ENCODE measurements at places on chromosomes 5 and 9.

GRCh38 chr5:29889051-29889450 lies 1304.4 kb upstream of the CDH6 start:
- no peak for DNase-seq

GRCh38 chr5:171521219-171521633 lies 101.8 kb downstream of the FGF18 start:
- no peak for DNase-seq

DNA sequence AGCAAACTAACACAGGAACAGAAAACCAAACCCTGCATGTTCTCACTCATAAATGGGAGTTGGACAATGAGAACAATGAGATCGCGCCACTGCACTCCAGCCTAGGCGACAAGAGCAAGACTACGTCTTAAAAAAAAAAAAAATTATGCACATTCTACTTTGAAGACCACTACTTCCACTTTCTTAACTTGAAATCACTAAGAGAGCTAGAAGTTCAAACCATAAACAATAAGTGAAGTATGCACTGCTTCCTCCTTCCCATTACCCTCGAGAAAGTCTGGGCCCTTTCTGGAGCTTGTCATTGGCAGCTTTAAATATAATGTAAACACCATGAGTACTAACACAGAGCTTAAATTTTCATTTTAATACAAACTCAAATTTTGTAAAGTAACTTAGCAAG lies 94.9 kb downstream of the TLE1 start:
- DNase-seq, result no peak

- no peak for DNase-seq
Measured at GRCh38 chr5:177981296-177982071, 14.6 kb downstream of the PROP1 start.

DNA sequence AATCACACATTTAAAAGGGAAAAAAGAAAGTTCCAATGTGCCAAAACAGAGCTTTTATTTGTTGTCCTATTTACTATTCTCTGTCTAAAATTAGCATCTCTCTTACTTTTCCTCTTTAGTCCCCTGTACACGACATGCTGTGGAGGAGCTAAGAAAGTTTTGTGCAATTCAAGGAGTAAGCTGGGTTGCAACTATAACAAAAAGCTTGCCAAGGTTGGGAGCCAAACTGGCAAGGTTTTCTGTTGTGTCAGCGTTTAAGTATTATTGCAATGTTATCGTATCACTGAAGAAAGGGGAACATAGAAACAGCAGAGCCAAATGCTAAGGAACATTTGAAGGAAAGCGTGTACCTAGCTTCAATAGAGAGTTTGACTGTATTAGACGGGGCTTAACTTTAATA lies 680.8 kb downstream of the CETN3 start:
- DNase-seq, result no peak

GRCh38 chr5:59604111-59604510 lies 289.4 kb downstream of the PDE4D start:
- no peak for DNase-seq

- DNase-seq, result peak; percentile 62
Measured at GRCh38 chr5:78526049-78526525, 122.5 kb downstream of the LHFPL2 start.

GRCh38 chr5:56552612-56553268 lies 262.6 kb upstream of the MAP3K1 start:
- no peak for DNase-seq

DNA sequence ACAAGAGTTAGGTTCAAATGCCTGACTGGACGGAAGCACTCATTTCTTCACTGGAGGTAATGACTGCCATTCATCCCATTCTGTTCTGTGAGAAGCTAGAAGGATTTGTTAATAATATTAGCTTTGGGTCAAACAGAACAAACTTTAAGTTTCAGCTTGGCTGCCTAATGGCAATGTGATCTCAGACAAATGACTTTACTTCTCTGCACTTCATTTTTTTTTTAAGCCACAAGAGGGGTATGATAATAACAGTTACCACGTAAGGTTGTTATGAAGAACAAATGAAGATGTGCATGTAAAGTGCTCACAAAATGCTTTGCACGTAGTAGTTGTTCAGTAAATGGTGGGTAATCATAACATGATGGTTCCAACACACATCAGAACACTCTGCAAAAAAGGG lies 199.4 kb downstream of the PAPPA start:
- DNase-seq, result no peak

DNA sequence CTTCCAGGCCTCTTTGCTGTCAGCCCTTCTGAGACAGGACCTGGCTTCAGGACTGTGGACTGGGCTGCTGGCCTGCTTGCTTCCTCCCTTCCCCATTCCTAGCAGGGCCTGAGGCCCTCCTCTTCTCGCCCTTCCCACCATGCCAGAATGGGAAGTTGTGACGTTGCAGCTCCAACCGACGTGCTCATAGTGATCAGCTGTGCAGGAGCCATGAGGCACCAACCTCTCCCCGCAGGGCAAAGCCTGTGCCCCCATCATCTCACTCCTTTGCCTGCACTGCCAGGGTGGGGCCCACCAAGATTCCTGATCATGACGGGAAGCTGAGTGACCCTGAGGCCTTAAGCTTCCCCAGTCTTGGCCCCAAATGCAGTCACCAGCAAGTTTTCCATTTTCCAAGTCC lies 45.1 kb upstream of the GARNL3 start:
- no peak for DNase-seq

GRCh38 chr5:180495991-180496741 lies 2.0 kb downstream of the CNOT6 start:
- no peak for DNase-seq

- DNase-seq, result no peak
Measured at GRCh38 chr5:160385496-160385895, 14.4 kb downstream of the FAM200C start.

GRCh38 chr9:121034529-121034928 lies 15.5 kb downstream of the C5 start:
- DNase-seq, result no peak

- no peak for DNase-seq
Measured at GRCh38 chr5:33049842-33050241, 338.7 kb downstream of the NPR3 start.

DNA sequence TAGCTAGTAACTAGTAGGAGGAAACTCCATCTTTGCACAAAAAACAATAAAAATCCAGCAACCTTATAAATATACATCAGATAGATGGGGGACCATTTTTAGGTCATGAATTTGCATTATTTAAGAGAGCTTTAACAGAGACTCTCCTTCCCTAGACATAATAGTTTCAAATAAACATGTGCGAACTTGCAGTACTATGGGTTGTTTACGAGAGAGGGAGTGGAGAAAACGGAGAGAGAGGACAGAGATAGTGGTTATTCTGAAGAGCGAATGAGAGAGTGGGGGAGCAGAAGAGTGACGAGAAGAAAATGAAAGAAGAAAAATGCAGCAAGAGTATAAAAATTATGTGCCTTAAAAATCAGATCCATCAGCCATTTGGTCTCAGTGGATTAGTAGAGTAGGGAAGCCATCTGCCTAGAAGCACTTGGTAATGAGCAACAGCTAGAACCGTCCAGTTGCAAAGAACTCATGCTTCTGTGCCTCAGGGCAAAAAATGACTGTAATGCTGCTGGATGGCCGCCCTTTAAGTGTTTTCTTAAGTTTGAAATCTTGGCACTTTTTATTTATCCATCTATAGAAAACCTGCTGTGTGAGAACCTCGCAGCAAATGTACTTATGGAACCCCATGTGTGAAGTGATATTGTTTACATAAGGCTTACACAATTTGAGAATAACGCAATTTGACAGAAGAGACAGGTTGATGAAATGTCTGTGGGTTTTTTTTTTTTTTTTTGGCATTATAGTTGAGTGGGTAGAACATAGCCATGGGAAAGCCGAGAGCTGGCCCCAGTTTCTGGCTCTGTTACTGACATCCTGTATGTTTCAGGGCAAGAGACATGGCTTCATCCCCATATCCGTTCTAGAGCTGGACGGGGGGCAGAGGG lies 95.6 kb upstream of the ZNF608 start:
- no peak for DNase-seq

DNA sequence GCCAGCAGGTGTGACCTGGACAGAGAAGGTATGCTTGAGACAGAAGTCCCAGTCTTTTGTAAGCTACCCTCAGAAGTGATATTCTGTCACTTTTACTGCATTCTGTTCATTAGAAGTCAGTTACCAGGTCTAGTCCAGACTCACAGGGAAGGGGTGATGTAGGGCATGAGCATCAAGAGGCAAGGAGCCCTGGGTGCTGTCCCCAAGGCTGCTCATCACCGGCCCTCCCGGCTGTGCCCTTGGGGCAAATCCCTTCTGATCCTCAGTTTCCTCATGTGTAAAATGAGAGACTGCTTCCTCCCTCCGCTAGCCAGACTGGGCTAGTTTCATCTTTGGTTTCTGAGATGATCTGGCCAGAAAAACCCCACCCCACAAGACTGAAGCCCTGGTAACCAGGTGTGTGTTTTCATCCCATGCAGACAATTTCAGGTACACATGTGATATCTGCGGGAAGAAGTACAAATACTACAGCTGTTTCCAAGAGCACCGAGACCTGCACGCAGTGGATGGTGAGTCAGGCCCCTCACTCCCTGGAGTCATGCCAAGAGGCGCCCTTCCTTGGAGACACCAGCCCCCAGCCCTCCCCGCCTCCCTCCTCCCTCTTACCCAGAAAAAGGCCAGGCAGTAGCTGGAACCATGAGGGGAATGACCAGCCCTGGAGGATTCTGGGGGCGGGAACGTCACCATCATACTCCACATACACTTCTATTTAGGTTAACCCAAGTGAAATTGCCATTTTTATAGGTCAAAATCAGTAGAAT lies 71.0 kb downstream of the AMBP start:
- no peak for DNase-seq

GRCh38 chr9:100671898-100672297 lies 94.0 kb downstream of the CAVIN4 start:
- DNase-seq, result no peak

DNA sequence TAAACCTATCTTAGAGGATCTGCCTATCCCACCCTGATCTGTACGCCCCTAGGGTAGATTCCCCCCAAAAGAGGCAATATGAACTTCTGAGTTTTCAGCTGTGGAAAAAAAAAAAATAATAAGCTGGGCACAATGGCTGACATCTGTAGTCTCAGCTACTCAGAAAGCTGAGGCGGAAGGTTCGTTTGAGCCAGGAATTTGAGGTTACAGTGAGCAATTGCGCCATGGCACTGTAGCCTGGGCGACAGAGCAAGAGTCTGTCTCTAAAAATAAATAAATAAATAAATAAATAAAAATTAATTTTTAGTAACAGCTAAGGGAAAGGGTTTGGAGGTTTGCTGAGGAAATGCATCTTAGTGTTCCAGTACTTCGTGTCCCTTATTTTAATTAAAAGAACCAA lies 21.1 kb upstream of the SLC28A3 start:
- no peak for DNase-seq

DNA sequence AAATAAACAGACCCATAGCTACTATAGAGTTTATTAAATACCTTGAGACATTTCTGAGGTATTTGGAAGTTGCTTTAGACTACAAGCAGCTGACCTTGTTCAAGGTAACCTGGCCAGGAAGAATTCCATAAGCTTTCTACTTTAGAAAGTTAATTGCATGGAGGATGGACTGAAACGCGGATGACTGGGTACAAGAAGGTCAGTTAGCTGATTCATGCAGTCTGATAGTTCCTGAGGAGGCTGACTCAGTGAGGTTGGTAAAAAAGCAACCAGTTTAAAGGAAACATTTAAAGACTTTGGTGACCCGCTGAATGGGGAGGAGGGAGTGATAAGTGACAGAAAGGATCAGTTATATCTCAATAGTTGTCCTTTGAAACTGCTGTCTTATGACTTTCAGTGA lies 670.1 kb upstream of the CDH9 start:
- no peak for DNase-seq

GRCh38 chr9:257957-258356 lies 43.3 kb downstream of the DOCK8 start:
- DNase-seq, result no peak

DNA sequence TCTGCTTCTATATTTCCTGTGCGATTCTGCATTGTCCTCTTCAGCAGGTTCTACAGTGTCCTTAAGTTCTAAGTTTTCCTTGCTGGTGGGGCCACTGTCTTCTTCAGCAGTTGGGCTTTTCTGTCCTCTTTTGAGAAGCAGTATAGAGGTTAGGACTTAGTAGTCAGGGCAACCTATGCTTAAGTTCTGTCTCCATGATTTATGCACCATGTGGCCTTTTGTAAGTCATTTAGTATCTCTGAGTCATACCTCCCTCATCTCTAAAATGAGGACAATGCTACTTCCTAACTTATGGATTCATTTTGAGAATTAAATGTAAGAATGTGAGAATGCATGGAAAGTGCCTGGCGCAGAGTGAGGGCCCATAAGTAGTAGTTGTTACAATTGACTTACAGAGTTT lies 46.8 kb downstream of the GRIN3A start:
- no peak for DNase-seq

- DNase-seq, result no peak
Measured at GRCh38 chr9:96779089-96779488, 1.2 kb upstream of the ZNF510 start.

DNA sequence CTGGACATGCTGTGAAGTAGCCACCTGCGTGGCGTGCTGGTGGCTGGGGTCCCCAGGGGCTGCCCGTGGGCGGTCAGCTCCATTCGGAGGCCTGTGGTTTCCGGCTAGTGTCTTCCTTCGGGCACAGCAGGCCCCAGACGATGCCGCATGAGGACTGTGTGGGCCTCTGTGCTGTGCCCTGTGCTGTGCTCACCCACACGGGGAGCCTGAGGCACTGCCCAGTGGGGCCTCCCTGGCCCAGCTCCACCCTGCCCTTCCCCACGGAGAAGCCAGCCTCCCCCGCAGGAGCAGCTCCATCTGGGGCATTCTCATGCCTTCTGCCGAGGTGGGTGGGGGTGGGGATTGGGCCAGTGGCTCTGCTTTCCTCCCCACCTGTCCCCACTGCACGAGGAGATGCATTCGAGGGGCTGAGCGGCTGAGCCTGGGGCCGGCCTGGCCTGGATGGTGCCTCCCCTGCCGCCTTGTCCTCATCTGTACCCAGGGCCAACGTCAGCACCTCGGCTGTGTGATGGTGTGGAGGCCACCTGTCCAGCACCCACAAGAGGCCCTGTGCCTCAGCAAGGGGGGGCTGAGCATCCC lies 24.2 kb downstream of the RXRA start:
- no peak for DNase-seq

GRCh38 chr9:133050142-133050541 lies 11.6 kb upstream of the CEL start:
- no peak for DNase-seq

GRCh38 chr9:124394596-124394995 lies 20.6 kb downstream of the PSMB7 start:
- DNase-seq, result no peak

DNA sequence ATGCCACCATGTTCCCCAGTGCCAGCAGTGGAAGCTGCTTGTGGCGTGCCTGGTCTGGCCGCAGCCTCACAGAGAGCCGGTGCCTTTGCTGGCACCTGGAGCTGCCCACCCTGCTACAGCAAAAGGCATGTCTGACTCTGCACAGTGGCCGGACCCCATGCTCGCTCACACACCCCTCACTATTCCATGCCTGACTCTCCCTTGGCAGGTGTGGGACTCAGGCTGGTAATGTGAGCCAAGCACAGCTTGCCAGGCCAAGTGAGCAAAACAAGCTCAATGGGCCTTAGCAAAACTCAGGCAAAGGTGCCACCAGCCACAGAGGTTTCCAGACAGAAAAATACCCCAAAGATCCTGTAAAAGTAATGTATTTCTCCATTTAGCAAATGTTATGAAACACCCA lies 15.5 kb downstream of the GNA14 start:
- DNase-seq, result no peak

Data from GM12865 (cell line).